CD4-positive, alpha-beta T cell treated with Interleukin-12 subunit alpha and Interleukin-12 subunit beta, for 1 hour (primary cell): ENCODE measurements at places on chromosomes 13 and 19.
A peak's percentile ranks its signal among the peaks of the same experiment; 100 is the strongest.

GRCh38 chr13:45950386-45951000 lies 98.9 kb upstream of the SIAH3 start:
- DNase-seq: no peak

- DNase-seq: peak; percentile 57
These were observed 11.1 kb upstream of the SHISA2 start for GRCh38 chr13:26062853-26063444.

DNA sequence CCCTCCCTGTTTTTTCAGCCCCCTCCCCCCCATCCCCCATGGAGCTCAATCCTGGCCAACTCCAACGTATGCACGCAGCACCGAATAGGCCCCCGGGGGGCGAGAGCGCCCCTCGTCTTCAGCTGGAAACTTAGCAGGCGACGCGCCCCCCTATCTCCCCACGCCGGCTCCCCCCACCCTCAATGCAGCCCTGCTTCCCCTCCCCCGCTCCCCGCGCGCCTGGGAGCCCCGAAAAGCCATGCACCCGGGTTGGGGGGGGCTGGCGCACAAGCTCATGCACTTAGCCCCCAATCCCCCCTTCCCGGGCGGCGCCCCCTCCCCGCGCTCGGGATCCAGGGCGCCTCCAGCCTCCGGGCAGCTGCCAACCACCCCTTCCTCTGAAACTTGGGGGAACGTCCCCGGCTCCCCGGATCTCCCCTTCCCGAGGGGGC lies 508 bp downstream of the ZBTB7A start:
- no peak for DNase-seq

GRCh38 chr13:99548448-99548847 lies 47.2 kb downstream of the TM9SF2 start:
- DNase-seq: peak; percentile 15

DNA sequence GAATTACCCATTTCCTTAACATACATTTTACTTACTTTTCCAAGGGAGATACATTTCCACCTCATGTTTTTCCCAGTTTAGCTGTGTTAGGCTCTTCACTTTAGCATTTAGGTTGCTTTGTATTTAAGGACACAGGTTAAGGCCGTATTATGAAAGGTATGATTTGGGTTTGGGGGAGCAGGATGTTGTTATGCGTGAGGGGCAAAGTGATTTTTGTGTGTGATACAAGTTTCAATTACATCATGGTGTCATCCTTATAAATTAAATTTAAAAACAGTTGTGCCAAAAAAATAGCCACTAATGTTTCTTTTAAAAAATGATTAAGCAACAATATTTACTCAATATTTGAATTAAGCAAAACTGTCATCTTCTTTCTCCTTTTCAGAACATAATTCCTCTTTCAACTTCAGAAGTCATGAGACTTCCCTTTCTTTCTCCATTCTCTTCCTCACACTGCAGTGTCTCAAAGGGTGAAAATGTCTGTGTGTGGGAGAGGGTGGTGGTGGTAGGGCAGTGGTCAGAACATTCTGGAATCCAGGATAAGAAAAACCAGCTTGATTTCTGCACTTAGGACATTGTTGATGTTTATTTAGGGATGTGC lies 126.2 kb downstream of the KCNRG start:
- no peak for DNase-seq

GRCh38 chr19:2021453-2022140 lies 6.1 kb upstream of the BTBD2 start:
- no peak for DNase-seq

- no peak for DNase-seq
These were observed 9.8 kb upstream of the MZF1 start for GRCh38 chr19:58582985-58583384.

DNA sequence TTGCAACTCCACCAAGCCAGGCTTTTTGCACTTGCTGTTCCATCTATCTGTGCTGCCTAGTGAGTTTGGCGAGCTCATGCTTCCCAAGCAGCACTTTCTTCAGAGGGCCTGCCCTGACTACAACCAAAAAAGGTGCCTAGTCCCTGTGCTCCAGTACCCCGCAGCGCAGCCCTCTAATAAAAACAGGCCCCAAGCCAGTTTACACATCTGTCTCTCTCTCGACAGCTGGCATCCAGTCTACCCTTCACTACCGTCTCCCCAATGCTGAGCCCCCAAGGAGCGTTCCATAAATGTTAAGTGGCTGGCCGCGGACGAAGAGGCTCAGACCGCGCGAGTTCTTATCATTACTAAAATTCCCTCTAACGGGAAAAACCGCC lies 512 bp downstream of the MED4 start:
- no peak for DNase-seq

- DNase-seq: no peak
These were observed 1292.9 kb downstream of the PCDH9 start for GRCh38 chr13:65937251-65937650.

GRCh38 chr19:11247391-11247790 lies 8.0 kb downstream of the ANGPTL8 start:
- DNase-seq: no peak

- DNase-seq: no peak
These were observed 37.3 kb upstream of the SIN3B start for GRCh38 chr19:16791942-16792341.

DNA sequence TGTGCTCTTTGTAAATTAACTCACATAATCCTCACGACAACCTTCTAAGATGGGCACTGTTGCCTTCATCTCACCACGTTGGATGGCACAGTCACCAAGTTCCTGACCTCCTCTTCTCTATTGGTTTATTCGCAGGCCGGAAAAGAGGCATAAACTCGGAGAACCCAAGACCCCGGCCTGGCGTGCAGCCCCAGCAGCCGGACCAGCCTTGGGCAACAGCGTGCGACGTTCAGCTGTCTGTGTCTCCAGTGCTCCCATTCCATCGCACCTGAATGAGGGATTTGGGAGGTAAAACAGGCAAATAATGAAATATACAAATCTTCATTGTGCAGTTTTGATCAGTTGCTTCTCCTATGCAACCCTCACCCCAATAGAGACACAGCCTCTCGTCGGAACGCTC lies 34.5 kb upstream of the GAS6 start:
- DNase-seq: no peak

GRCh38 chr19:1561236-1561842 lies 6.8 kb downstream of the MEX3D start:
- DNase-seq: no peak

GRCh38 chr13:95533545-95534160 lies 18.9 kb upstream of the CLDN10 start:
- no peak for DNase-seq

- no peak for DNase-seq
These were observed 107.0 kb upstream of the GPR12 start for GRCh38 chr13:26867451-26868091.

DNA sequence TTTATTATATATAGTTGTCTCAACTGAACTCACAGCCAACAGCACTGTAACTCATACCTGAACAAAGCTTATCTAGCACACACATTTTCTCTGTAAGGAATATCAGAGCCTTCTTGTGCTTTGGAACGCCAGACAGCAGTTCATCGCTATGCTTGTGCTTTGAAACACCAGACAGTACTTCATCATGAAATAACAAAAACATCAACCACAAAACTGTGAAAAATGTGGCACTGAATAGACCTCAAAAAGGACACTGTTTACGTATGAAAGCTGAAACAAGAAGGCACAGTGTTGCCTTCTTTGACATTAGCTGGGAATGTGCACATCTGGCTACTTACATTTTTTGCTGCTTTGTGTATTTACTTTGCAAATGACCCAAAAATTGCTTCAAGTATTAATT lies 160.2 kb downstream of the PDS5B start:
- DNase-seq: no peak

- DNase-seq: no peak
These were observed 81.1 kb downstream of the COL4A1 start for GRCh38 chr13:110225609-110226574.

GRCh38 chr13:49464085-49464484 lies 20.0 kb downstream of the SETDB2 start:
- DNase-seq: no peak

GRCh38 chr13:67090856-67091255 lies 139.3 kb downstream of the PCDH9 start:
- DNase-seq: no peak

GRCh38 chr19:9140159-9140874 lies at the start of gene ZNF317:
TSS of gene ZNF317 (plus strand) at chr19:9140397. CDS start at chr19:9156017, 15,620 bp downstream.
- peak; percentile 92 for DNase-seq

DNA sequence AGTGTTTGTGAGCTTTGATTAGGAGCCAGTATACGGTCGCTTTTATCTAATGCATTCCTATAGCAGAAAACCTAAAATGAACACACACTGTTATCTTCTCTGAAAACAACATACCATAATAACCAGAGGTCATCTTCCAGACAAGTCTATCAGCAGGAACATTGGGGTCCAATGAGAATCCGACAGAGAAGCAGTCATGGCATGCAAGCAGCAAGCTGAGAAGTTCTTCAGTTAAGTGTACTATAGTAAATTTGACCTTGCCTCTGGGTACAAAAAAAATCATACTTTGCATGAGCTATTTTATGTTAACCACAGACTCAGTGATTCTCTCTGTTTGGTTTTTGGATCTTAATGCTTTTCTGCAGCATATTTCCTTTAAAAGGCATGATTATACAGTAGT lies 1505.1 kb downstream of the PCDH9 start:
- DNase-seq: no peak

DNA sequence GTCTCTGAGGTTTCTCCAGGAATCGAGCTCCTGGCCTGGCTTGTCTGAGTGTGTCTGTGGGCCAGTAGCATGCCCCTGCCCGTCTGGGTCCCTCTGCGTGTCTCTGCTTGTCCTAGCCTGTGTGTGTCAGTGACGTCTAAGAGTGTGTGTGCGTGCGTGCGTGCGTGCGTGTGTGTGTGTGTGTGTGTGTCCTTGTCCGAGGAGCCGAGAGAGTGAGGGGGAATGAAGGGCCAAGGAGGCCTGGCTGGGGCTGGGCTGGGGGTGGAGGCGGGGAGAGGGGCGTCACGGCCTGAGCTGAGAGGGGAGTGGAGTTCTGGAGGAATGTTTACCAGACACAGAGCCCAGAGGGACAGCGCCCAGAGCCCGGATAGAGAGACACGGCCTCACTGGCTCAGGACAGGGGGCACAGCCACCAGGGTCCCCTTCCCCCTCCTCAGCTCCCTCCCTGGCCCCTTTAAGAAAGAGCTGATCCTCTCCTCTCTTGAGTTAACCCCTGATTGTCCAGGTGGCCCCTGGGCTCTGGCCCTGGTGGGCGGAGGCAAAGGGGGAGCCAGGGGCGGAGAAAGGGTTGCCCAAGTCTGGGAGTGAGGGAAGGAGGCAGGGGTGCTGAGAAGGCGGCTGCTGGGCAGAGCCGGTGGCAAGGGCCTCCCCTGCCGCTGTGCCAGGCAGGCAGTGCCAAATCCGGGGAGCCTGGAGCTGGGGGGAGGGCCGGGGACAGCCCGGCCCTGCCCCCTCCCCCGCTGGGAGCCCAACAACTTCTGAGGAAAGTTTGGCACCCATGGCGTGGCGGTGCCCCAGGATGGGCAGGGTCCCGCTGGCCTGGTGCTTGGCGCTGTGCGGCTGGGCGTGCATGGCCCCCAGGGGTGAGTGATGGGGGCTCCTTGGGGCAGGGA lies at the start of gene AXL:
Gene AXL (plus strand): TSS at position 609 of the 893 bp plus-strand sequence. CDS start 170 bp downstream, at position 779.
- no peak for DNase-seq

GRCh38 chr13:23609414-23609760 lies 39.2 kb downstream of the TNFRSF19 start:
- no peak for DNase-seq

GRCh38 chr19:1225440-1226226 lies 12.2 kb downstream of the CBARP start:
- no peak for DNase-seq

- peak; percentile 84 for DNase-seq
These were observed 420 bp downstream of the IL17D start for GRCh38 chr13:20703780-20704458.

DNA sequence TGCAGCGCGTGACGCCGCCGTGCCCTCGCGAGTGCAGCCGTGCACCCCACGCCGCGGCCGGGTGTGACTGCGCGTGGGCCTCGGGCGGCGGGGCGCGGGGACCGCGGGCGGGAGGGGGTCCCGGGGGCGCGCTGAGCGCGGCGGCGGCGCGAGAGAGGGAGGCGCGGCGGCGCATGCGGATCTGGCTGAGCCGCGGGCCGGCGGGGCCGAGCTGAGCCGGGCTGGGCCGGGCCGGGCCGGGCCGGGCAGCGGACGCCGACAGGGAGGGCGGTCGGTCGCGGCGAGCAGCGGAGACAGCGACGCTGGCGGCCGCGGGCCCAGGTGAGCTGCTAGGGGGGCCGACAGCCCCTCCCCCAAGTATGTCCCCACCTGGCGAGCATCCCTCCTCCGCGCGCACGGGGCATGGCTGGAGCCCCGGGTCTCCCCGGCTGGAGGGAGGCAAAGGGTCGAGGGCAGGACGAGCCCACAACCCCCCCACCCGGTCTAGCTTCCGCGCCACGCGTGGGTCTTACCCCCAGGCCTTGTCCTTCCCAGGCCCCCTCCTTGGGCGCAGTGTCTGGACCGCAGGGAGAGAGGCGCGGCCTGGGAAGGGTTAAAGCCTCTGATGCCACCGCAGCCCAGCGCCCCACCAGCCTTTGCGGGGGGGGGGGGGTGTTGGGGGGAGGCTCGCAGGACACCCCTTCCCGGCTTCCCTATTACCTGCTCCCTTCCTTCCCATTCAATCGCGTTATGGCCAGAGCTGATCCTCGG lies at the start of gene SPTBN4:
Gene SPTBN4 (plus strand): TSS at position 17 of the 750 bp plus-strand sequence. CDS start 5,621 bp downstream, outside the sequence.
- DNase-seq: no peak

DNA sequence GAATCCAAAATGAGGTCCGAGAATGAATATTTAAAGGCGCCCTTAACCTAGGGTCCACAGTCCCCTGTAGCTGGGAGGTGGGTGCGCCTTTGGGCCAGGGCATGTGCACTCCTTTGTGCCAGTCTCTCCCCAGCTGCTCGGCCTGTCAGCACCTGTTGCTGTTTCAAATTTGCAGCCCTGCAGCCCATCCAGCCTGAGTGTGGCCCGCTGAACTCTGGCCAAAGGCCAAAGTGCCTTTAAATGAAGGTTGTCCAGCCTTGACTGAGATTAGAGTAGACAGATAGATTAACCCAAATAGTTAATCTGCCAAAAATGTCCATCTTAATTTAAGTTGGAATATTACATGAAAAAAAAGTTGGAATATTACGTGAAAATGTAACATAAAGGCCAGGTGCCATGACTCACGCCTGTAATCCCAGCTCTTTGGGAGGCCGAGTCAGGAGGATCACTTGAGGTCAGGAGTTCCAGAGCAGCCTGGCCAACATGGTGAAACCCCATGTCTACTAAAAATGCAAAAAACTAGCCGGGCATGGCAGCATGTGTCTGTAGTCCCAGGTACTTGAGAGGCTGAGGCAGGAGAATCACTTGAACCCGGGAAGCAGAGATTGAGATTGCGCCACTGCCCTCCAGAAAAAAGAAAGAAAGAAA lies 25.3 kb downstream of the TPT1 start:
- no peak for DNase-seq

DNA sequence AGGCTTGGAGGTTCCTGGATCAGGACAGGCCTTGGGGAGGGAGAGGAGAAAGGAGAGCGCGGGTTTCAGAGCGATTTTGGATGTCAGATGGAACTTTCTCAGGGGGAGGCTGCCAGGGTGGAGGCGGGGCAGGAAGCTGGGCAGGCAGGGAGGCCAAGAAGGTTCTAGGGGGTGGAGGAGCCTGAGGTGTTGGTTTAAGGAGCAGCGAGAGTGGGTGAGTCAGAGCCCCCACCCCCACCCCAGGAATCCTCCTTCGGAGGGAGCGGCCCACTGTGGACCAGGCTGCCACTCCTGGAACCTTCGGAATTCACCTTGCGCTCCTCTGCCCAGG lies 15.9 kb upstream of the NOP53 start:
- DNase-seq: no peak
